ENCODE measurements at places on chromosomes 2 and 18.

DNA sequence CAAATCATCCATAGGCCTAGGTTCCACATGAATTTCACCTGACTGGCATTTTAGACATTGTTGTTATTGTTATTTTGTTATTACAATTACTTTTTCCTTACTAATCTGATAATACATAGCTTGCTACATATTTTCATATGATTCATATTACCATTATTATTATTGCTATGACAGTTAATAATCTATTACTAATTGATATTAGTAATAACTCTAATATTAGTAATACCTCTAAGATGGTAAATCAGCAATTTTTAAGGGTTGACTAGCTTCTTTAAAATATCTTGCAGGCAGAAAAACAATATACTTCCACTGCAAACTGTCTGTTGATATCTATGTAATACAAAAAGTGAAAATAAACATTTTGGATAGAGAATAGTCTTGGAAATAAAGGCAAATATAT, 48.6 kb upstream of the UBE2E3 start:
- DNase-seq = no peak

DNA sequence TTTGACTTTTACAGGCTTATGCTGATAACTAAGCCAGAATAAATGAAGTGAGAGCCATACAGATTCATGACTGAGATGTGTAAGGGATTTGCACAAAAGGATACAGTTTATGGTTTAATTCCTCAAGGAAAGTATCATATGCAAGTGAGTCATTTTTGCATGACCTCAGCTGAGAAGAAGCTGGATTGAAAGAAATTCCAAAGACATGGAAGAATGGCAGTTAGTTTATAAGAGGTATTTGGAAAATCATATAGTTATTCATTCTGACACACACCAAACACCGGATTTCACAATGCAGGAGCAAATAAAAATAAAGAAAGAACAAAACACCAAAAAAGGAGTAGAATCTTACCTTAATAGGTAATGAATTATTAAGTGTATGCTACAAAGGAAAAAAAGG, 83.2 kb upstream of the RND3 start:
- peak; percentile 74 for DNase-seq

DNA sequence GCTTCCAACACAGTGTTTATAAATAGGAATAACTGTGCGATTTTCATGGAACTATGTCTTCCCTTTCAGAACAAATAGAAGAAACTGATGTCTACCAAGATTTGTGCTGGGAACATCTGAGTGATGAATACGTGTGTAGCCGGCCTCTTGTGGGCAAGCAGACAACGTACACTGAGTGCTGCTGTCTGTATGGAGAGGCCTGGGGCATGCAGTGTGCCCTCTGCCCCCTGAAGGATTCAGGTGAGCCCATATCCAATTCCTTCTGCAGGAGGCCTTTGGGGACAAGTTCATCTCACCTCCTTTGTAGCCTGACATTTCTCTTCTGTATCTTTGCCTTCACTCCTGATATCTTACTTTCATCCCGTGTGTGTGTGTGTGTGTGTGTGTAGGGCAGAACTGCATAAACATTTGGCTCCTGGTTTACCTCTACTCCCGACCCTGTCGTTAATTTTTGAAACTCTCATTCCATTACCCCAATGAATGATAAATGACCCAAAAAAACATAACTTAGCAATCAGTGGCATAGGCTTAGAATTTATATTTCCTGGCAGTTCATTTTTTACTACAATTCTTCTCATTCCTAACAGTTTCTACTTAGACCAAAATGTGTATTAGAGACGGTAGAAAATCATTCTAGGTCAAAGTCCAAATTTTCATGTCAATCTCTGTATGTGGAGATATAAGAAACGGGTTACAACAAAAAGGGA, 111.0 kb upstream of the RASGRP3 start:
- no peak for DNase-seq

GRCh38 chr2:229350883-229351282, 79.8 kb upstream of the PID1 start:
- DNase-seq = no peak

- DNase-seq = no peak
Observed at GRCh38 chr2:57876313-57876712, 170.3 kb upstream of the VRK2 start.

DNA sequence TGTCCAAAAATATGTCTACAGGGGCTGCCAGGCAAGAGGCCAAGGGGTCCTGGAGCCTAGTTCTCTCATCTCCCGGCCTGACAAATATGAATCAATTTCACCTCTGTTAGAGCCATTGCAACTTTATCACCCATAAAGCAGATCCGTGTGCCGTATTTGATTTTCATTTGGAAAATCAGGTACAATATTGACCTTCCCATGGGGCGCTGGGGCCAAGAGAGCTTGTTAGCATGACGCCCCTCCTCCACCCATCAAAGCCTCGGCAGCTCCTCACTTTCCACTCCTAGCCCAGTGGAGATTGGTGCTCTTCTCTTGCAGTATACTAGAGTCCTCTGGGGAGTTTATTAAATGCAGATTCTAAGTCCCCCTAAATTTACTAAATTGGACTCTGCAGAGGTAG, 96.8 kb downstream of the CAPN13 start:
- no peak for DNase-seq

- DNase-seq = no peak
Observed at GRCh38 chr2:82478641-82479040, 1980.4 kb downstream of the SUCLG1 start.

GRCh38 chr18:43271593-43272432, 5.5 kb downstream of the SYT4 start:
- DNase-seq = peak; percentile 31

DNA sequence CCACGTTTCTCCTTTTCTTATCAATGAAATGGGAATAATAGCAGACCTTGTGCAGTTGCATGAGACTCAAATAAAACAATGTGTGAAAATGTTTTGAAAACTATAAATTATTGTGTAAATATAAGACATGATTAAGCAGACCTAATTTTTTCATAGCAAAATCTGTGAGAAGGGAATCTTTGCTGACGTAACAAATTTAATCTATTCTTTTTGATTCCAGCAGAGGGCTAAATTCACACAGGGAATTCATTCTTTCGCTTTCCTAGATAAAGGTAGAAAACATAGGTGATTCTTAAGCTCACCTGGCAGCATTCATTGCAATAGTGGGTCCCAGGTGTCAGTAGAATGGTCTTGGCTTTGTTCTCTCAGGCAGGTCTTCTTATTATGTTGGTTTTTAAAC, 450.0 kb upstream of the GCFC2 start:
- no peak for DNase-seq

DNA sequence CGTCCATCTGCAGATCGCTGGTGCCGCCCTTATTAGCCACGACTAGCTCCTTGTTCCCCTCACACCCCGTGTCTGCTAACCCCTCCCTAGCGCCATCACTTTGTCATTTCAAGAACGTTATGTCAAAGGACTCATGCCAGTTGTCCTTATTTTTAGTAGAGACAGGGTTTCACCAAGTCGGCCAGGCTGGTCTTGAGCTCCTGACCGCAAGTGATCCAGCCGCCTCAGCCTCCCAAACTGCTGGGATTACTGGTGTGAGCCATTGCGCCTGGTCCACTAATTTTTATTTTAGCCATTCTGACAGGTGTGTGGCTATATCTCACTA, 138.9 kb upstream of the HDAC4 start:
- no peak for DNase-seq

DNA sequence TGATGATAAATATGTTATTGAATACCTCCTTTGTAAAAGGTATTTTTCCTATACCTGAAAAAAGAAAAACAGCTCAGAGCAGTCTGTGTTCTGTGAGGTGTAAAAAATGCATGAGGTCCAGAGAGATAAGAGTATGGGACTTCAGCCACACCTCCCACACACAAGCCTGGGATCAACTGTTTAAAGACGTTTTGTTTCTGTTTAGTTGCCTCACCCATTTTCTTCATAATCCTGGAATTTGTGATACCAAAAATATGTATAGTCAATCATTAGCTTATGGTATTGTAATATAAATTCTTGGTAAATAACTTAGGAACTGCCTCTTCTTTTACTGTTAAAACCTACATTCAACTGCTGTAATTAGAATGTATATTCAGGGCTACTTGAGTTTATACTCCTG, 1322.9 kb upstream of the TMEFF2 start:
- DNase-seq = no peak

DNA sequence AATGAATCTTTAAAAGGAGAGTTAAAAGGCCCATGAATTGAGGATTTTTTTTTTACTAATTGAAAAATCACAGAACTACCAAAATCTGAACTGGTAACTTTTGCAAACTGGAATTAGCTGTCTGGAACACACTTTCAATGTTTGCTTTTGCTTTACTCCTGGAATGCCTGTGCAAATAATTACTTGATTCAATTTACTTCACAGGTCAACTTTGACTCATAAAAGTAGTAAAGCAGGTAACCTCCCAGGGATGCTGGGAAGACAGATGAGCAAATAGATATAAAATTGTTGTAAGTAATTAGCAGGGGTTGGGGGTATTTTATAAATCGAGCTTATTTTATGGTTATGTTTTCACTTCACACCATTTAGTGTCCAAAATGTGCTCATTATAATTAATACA, 398.3 kb upstream of the HNRNPA3 start:
- DNase-seq = no peak
